ENCODE measurements at places on chromosomes 2 and 18.

DNA sequence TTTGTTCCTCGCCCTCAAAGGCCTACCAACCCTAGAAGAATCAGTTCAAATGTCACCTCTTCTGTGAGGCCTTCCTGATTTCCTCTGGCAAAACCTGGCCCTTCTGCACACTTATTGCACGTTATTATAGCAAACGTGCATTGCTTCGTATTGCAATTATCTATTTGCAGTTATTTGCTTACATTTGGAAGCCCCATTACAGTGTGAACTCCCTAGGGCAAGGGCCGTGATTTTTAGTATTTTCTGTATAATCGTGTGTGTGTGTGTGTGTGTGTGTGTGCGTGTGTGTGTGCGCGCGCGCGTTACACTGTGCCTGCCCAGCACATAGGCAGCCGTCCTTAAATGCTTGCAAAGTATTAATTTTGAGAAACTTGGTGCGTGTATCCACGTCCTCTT lies 460 bp upstream of the SEMA4F start:
- DNase-seq, result no peak

GRCh38 chr2:202056611-202057010 lies 16.4 kb upstream of the KIAA2012 start:
- no peak for DNase-seq

GRCh38 chr2:10810202-10811161 lies 2.1 kb downstream of the PDIA6 start:
- DNase-seq, result no peak

DNA sequence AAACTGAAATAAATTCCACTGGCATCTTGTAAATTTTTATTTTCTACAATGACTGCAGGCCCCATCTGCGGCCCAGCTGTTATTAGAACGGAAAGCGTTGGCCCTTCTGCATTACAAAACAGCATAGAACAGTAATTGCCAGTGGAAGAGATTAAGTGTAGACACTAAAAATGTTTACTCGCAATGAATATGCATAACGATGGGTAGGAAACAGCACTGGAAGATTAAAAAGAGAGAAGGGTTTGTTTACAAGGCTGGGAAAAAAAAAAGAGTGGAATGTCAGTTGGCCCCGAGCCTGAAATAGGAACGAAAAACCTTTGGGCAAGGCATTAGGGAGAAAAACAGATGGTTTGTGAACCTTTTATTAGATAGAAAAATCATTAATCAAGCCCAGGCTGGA lies 275.9 kb upstream of the TCF4 start:
- no peak for DNase-seq

DNA sequence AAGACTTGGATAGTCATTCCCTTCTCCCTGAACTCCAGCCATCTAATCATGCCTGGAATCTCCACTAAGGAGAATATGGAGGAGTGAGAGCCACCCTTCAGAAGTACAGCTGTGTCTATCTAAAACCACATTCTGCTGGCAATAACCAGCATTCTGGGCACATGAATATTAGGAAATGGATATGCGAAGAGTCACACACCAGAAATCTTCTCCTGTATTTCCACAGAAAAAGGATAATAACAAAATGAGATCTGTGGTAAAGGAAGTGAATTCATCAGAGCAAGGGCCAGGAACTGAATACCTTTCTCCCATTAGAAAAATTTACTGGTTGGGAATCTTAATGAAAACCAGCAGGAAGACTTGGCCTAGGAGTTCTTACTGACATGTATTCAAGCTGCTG lies 218.8 kb downstream of the SCG2 start:
- DNase-seq, result no peak
